ENCODE measurements at places on chromosomes 7 and 10.

DNA sequence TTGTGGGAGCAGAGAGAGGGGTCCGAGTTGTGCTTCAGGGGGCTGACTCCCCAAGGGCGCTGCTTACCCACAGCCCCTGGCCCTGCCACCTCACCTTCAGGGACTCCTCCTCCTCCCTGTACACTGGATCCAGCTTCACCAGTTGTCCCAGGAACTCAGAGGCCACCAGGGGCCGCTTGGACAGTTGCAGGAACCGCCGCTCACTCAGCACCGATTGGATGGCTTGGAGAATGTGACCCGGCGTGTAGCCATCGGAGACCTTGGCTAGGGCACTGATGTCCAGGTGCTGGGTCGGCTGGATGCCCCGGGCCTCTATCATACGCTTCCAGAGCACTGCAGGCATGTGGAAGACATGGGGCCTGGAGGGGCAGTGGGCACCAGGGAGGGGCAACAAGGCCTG lies 4.5 kb upstream of the ASB10 start:
- no peak for DNase-seq

DNA sequence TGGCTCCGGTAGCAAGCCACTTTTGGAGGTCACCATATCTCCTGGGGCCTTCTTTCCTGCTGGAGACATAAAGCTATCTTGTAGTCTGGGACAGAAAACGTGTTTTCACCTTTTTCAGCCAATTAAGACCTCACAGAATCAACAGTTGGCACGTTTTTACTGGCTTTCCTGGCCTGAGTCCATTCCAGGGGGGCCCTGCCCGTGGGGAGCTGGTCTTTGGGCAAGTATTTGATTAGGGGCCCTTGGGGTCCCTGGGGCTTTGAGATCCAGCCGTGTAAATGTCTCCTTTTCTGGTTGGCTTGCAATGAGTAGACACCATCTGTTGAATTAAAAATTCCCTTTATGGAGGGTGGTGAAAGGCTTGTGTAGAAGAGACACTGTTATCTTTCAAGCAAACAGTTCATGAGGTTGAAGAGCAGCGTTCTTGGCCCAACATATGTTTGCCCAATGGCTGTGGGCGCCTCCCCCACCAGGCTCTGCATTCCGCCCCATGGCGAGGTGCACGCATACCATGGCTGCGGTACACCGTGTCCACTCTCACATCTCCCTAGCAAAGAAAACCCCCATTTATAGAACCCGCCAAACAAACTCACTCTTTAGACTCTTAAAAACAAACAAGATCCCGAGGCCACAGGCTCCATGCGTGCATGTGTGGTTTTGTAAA lies 593.2 kb downstream of the LRMDA start:
- DNase-seq: no peak

- DNase-seq: no peak
Observed at GRCh38 chr10:78851647-78852046, 217.1 kb upstream of the ZMIZ1 start.

DNA sequence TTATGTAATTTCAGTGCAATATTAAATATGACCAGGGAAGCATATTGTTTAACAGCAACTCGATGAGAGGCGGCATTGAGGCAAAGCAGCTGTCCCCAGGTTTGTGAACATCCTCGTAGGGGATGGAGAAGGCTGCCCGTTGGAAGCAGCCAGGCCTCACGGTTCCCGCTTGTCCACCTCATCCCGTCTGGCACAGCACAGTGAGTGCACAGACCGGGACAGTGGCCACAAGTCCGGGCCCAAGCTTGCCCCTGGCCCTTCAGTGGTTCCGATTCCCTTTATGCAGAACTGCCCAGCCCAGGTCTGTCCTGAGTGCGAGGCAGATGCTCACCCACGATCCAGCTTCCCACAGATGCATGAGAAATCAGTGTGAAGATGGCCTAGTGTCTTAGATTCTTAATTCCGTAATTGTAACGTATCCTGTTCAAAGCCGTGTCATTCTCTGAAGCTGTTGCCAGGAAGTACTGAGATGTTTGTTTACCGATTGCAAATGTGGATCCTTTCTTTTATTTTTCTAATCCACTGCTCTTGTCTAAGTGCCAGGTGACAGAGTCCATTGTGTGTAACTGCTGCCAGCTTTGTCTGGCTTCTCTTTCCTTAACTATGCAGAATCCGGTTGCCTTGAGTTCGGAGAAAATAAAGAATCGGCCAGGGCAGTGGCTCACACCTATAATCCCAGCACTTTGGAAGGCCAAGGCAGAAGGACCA lies 35.5 kb downstream of the PFKP start:
- no peak for DNase-seq

DNA sequence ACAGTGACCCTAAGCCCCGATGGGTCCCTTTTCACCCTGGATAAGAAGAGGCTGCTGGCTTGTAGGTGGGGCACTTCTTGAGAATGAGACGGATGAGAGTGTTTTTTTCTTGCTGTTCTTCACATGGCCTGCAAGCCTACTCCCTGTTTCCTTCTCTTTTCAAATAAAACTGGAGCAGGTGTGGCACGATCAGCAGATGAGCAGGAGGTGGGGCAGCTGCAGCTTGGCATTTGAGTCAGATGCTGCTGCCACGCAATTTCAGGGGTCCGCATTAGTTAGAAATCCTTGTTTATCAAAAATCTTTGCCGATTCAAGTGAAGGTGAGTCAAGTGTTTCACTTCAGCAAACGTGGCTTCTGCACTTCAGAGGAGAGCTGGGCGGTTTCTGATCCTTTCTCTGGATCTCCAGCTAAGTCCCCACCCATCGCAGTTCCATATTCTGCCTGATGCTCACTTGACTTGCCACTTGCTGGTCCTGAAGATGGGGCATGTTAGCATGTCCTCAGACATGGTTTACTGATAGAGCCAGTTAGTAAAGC lies 20.8 kb downstream of the WDFY4 start:
- no peak for DNase-seq

- DNase-seq: no peak
Observed at GRCh38 chr7:43799605-43800004, 41.1 kb downstream of the BLVRA start.

- no peak for DNase-seq
Observed at GRCh38 chr10:84683550-84683949, 355.2 kb downstream of the CCSER2 start.

GRCh38 chr10:78070726-78071125 lies 37.1 kb downstream of the RPS24 start:
- DNase-seq: no peak

GRCh38 chr10:89518108-89518507 lies 17.3 kb downstream of the SLC16A12 start:
- peak; percentile 12 for DNase-seq

- no peak for DNase-seq
Observed at GRCh38 chr7:50272808-50273207, 31.7 kb upstream of the IKZF1 start.

DNA sequence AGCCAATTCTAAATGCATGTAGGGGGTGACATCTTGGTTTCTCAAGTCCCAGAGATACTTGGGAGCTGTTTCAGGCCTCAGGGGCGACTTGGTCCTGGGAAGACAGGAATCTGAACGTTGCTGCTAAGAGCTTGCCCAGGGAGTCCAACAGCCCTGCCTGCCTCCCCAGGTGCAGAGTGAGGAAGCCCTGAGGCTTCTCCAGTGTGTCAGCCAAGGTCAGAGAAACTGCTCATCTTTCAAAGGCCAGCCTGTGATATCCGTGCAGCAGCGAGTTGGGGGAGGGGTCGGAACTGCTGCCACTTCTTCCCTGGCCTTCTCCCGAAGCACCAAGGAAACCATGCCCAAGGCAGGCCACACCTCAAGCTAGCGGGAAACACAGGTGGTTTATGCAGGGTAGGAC lies 9.7 kb downstream of the GDF2 start:
- no peak for DNase-seq

DNA sequence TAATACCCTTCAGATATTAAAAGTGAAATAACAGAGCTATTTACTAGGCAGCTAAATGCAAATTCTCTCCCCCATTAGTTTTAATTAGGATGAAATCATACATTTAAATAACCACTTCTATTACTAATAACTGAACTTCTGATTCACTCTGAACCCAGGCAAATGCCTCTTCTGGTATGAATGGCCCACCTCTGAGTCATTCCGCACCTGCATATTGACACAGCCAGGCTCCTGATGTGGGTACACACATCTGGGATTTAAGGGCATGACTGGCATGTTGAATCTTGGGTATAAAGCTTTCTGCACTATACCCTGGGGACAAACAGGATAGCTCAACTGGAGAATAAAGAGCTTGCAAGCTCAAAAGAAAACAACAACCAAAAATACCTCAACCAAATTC lies 140.9 kb downstream of the AUTS2 start:
- DNase-seq: no peak

DNA sequence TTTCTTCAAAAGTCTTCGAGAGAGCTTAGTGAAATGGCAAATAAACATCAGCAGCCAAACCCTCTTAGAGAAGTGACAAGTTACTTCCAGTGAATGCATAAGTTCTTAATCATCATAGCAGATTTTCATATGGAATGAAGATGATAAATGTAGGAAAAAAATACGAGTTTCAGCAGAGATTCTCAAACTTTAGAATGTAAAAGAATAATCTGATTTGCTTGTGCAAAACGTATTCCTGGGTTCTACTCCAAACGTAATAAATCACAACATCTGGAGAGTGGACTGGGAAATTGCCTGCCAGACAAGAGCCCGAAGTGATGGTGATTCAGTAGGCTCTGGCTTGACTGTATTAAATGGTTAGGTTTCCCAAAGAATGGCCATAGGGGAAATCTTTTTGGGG lies 62.2 kb downstream of the AKR1E2 start:
- no peak for DNase-seq

- DNase-seq: no peak
Observed at GRCh38 chr7:5653661-5654060, 127.8 kb downstream of the RNF216 start.

- no peak for DNase-seq
Observed at GRCh38 chr10:71923138-71923692, 41.0 kb upstream of the CHST3 start.

- no peak for DNase-seq
Observed at GRCh38 chr7:73433924-73434700, 534 bp downstream of the FZD9 start.

DNA sequence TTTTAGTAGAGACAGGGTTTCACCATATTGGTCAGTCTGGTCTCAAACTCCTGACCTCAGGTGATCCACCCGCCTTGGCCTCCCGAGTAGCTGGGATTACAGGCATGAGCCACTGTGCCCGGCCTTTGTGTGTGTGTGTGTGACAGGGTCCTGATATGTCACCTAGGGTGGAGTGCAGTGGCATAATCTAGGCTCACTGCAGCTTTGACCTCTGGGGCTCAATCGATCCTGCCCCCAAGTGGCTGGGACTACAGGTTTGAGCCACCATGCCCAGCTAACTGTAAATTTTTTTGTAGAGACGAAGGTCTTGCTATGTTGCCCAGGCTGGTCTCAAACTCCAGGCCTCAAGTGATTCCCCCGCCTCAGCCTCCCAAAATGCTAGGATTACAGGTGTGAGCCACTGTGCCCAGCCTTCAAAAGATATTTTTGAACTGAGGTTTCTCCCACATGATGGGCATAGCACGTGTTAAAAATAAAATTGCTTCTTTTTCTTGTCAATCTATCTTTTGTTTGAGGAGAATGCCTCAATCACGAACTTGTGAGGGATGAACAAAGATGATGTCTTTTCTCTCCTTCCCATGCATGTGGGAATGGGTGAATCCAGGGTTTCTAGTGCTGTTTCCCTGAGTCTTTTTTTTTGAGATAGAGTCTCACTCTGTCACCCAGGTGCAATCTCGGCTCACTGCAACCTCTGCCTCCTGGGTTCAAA lies 30.8 kb upstream of the PSAP start:
- DNase-seq: no peak

GRCh38 chr7:38630720-38631673 lies at the start of gene AMPH:
Gene AMPH, minus strand, starts transcription at chr7:38631373. Its CDS starts 22 bp downstream, at chr7:38631351.
- DNase-seq: peak; percentile 67

DNA sequence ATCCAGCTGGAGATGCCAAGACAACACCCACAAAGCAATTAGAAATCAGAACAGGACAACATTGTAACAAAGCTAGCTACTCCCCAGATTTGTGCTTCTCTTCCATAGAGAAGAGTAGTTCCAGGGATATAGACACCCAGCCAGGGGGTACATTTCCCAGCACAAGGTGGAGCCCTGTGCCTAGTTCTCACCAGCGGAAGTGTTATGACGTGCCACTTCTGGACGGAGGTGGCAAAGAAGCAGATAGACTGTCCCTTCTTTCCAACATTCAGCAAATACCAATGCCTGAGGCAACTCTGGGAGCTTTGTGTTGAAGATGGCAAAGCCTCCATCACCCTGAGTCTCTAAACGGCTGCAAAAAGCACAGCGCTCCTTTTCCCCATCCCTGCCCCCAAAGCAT lies 23.4 kb upstream of the GSAP start:
- no peak for DNase-seq

DNA sequence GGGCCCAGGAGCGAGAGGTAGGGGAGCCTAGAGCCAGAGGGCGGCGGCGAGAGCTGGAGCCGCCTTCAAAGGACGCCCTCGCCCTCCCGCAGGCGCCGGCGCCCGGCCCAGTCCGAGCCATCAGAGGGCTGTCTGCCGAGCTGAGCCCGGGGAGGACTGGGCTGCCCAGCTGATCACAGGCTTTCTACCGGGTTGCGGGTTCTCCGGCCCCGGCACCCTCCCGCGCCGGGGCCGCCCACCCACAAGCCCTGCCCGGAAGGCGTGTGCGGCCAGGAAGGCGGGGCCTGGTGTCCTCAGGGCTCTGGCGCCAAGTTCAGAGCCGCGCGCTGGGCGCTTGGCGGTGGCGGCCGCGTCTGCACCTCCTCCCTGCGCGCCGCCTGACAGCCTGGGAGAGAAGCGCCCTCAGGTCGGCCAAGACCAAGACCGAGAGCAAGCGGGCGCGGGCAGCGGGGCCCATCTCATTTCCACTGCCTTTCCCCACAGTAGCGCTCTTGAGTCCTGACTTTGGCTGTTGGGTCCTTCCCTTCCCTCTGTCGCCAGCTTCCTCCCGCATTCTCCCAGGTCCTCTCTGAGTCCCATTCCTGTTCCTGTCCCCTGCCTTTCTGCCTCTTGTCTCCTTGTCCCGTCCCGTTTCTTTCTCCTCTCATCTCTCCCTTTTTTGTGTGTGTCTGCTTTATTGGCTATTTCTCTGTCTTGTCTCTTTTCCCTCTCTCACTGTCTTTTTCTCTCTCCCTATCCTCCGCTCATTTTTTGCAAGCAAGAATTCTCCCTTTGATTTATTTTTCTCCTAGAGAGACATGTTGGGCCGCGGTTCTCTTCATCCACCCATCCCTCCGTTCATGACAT lies 60.6 kb upstream of the MSMB start:
- peak; percentile 37 for DNase-seq

- DNase-seq: no peak
Observed at GRCh38 chr10:12644380-12645144, 295.2 kb downstream of the CAMK1D start.

DNA sequence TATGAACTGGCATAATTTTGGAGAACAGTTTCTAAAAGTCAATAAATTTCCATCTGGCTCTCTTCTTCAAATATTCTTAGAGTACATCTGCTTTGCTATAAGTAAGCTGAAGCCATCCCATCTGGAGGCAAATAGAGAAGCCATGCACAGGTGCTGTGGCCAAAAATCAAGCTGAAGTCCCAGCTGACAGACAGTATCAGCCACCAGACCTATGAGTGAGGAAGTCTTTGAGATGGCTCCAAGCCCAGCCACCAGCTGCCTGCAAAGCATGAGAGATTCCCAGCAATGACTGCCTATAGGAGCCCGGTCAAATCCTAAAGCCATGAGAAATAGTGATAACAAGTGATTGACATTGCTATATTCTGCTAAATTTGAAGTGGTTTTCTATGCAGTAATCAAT lies 21.7 kb upstream of the PRSS58 start:
- DNase-seq: no peak

GRCh38 chr7:152127229-152127628 lies 101.8 kb downstream of the GALNT11 start:
- no peak for DNase-seq

- DNase-seq: no peak
Observed at GRCh38 chr10:110959379-110960332, 40.3 kb downstream of the SHOC2 start.

GRCh38 chr10:128062331-128062880 lies 63.8 kb downstream of the MKI67 start:
- DNase-seq: no peak

All from H4 (cell line).